ENCODE measurements at places on chromosomes 11 and 22. TPM values are rescaled to one million over a fixed set of nuclear protein-coding genes. Genes with fewer than 3 reads are reported as not detected.

DNA sequence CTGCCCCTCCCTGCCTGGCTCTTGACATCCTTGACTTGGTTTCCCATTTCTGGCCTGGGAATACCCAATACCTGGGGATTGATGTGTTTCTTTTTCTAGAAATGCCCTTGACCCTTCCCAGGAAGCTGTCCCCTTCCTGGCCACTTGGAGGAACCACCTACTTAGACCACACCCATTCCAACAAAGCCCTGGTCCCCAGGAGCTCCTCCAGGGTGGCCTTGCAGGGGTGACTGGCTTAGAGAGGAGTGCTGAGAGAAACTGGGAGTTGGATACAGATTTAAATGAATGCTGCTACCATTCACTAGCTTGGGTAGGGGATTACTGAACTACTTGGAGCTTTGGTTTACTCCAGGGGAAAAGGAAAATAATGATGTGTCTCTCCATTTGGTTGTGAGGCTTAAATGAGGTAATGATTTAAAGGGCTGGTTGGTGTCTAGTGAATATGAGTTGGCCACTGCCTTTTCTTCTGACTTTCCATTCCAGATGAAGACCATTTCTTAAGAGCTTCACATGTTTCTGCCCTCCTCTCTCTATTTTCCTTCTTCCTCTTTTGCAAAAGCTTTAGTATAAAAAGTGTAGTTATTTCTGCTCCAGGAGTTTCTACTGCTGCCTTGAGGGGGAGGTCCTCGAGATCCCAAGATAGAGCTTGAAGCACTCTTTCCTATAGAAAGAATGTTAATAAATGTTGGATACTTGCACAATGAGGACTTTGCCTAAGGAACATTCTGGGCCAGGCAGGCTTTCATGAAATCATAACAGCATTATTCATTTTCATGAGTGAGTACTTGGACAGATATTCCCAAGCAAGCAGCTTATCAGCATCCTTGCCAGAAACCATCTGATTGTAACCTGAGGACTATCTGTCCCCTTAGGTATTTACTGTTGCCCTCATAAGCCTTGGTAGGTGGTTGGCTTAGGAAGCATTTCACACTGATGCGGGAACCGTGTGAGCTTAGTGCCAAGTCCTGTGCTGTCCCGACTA, 22.4 kb downstream of the PANX1 start:
- DNase-seq = no peak

DNA sequence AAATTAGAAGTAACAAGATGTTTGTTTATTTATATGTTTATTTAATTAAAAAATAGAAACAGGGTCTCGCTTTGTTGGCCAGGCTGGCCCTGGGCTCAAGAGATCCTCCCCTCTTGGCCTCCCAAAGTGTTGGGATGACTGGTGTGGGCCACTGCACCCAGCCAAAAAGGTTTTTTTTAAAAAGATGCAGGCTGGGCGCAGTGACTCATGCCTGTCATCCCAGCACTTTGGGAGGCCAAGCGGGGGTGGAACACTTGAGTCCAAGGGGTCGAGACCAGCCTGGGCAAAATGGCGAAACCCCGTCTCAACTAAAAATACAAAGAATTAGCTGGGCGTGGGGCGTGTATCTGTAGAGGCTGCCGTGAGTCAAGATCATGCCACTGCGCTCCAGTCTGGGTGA, 13.4 kb downstream of the DRD4 start:
- DNase-seq = no peak

DNA sequence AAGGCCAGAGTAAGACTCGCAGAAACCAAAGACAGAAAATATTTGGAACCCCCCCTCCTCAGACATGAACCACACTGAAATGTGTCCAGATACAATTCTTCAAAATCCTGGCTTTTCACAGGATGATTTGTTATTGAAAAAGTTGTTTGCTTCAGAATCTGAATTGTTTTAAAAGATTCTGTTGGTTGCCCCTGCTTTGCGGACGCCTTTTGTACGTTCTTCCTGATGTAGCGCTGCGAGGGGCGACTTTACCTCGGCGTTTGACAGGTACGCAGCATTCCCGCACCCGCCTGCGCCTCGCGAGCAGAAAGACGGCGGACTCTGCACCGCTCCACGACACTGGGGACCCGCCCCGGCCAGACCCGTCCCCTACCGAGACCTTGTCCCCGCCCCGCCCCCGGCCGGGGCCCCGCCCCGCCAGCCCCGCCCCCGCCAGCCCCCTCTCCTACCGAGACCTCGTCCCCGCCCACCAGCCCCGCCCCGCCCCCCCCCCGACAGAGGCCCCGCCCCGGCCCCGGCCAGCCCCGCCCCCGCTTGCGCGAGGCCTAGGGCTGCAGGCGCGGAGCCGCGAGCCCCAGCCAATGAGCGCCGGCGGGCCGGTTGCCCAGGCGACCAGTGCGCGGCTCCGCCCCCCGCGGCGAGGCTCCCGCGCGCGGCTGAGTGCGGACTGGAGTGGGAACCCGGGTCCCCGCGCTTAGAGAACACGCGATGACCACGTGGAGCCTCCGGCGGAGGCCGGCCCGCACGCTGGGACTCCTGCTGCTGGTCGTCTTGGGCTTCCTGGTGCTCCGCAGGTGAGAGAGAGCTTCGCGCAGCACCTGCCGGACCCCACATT, at the start of gene GLB1L2:
Gene GLB1L2 (plus strand): TSS at position 635 of the 835 bp plus-strand sequence. CDS start 74 bp downstream, at position 709.
- DNase-seq = peak; percentile 35

DNA sequence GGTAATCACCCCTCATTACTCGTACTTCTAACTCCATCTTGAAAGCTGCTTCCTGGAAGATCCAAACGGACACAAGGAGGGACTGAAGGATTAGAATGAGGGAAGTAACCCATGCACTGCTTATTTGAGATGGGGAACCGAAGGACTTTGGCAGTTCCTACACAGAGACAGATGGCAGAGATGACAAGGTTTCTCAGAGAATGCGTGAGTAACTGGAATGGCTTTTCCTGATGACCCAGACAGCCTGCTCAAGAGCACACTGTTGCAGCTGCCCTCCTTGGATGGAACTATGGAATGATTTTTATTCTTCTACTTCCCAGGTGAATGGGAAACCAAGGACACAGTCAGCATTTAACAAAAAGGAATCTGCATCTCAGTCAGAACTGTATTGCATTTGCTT, 7.3 kb downstream of the KCNJ11 start:
- DNase-seq = no peak

GRCh38 chr11:87634331-87634730, 540.9 kb downstream of the RAB38 start:
- no peak for DNase-seq

DNA sequence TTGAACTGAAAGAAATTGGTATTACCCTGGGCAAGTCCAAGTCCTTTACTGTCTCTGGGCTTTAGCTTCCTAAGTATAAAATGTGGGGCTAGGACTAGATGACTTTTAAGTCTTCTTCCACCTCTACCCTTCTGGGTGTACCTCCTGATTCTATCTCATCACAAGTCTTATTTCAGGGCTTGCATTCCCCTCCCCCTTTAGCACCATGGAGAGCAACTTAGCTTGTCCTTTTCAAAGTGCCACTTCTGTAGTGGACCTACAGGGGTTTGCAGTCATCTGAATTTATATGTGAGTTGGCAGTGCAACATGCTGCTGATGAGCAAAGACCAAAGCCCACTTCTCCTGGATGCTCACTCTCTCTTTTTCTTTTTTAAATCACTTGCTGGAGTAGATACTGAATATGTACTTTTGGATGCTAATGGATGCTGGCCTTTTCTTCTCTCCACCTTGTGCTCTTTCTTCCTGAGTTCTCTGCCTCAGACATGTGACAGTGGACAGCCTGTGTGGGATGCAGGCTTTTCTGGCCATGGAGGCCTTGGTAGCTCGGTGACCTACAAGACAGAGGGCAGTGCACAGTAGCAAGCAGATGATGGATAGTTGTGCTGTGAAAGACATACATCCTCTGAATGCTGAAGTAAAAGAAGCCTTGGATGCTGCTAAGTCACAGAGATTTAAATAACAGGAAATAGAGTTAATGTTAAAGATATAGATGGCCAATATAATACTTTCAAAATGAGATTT, 185.0 kb downstream of the NELL1 start:
- DNase-seq = no peak

- DNase-seq = no peak
These were observed 16.1 kb downstream of the MGAT3 start for GRCh38 chr22:39472570-39473556.

GRCh38 chr22:27136596-27136995, 479.2 kb downstream of the MIAT start:
- no peak for DNase-seq

DNA sequence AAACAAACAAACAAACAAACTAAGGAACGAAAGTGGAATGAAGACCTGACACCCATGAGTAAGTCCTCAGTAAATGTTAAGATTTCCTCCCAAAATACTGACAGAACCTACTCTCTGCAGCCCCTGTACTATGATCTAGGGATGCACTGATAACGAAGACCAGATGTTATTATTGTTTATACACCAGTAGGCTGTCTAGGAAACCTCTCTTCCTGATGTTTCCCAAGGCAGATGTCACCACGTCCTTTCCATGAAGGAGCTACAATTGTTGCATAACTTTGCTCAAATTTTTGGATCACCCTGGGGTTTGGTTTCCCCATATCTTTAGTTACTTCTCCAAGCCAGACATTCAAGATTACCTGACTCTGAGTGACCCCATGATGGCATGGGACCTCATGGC, 340.7 kb downstream of the MIAT start:
- DNase-seq = no peak

GRCh38 chr11:109486129-109486528, 64.1 kb downstream of the C11orf87 start:
- no peak for DNase-seq

- no peak for DNase-seq
These were observed 15.3 kb downstream of the BLID start for GRCh38 chr11:122100756-122101080.

DNA sequence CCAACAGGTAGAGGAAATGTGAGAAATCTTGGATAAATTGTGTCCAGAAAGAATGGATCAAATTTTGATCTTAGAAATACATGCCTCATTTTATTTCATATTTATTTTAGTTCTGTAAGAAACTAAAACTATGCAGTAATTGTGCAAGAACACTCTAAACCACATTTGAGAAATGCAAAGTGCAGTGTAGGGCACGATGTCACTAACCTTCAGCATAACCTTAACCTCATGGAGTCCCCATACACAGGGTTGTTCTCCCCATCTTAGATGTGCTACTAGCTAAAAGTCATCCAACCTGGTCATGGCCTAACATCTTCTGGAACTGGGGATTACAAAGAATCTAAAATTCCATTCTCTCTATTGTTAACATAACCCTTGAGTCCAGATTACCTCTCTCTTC, 48.4 kb upstream of the ARHGAP42 start:
- DNase-seq = no peak

DNA sequence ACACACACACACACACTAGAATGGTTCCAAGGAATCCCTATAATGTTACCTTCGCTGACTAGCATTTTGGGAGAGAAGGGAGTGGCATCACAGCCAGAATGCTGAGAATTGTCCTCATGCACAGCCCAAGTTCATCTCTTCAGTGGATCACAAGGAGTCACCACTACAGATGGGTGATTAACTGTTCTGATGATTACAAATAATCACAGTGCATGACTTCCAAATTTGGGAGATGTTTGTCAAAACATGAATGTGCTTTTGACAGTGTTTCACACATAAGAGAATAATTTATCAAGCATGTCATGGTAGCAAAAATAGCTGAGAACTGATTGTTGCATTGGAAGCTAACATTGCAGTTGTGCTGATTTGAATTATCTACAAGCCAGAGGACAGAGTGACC, 80.9 kb upstream of the SC5D start:
- no peak for DNase-seq

GRCh38 chr11:128457874-128458273, 129.5 kb downstream of the ETS1 start:
- no peak for DNase-seq

MAPK11 gene
- total RNA-seq = not detected

CHRM1 gene
- not detected for total RNA-seq

DMC1 gene
- 0.28 TPM for total RNA-seq

VPREB1 gene
- total RNA-seq = not detected

DRAP1 gene
- 52.3 TPM for total RNA-seq

APOA5 gene
- total RNA-seq = 49.1 TPM
